Articular chondrocyte of knee joint (primary cell): ENCODE measurements at places on chromosomes 1 and 21. TPM values are rescaled to one million over a fixed set of nuclear protein-coding genes. Genes with fewer than 3 reads are reported as not detected.

The BOLA1 gene
- 4.2 and 6.4 TPM in 2 replicates for total RNA-seq

The FCRL2 gene
- not detected in 2 replicates for total RNA-seq

The SLC5A9 gene
- total RNA-seq: not detected in 2 replicates

The FNBP1L gene
- 10.2 and 16.4 TPM in 2 replicates for total RNA-seq

The LIN28A gene
- total RNA-seq: not detected in 2 replicates

The OXCT2 gene
- 2.2 and 3.4 TPM in 2 replicates for total RNA-seq

The LRRC39 gene
- total RNA-seq: 0.39 and 0.76 TPM in 2 replicates

The FMO1 gene
- not detected in 2 replicates for total RNA-seq

The KRTAP19-3 gene
- total RNA-seq: not detected in 2 replicates

The GPR25 gene
- not detected in 2 replicates for total RNA-seq

The NTRK1 gene
- total RNA-seq: 0.11 TPM in 1 of 2 replicates, not detected in the other

The TMCC2 gene
- 0.78 and 0.97 TPM in 2 replicates for total RNA-seq

The ZNF593OS gene
- not detected in 2 replicates for total RNA-seq

The MROH7 gene
- 1.3 and 2.5 TPM in 2 replicates for total RNA-seq

The ISG15 gene
- total RNA-seq: 22.7 and 38.0 TPM in 2 replicates

The DUSP12 gene
- total RNA-seq: 23.0 and 26.3 TPM in 2 replicates

The RSPH1 gene
- total RNA-seq: 0.26 and 0.76 TPM in 2 replicates

The LMNA gene
- total RNA-seq: 866 and 1,017 TPM in 2 replicates

The SERTAD4 gene
- total RNA-seq: 0.11 TPM in 1 of 2 replicates, not detected in the other

The DISC1 gene
- 10.1 and 10.8 TPM in 2 replicates for total RNA-seq

The NEGR1 gene
- 83.2 and 84.0 TPM in 2 replicates for total RNA-seq

The TP53BP2 gene
- 23.7 and 27.0 TPM in 2 replicates for total RNA-seq

The SYNC gene
- total RNA-seq: 111 and 116 TPM in 2 replicates

The RNU1-3 gene
- under 0.01 TPM in 2 replicates for total RNA-seq

The OPRD1 gene
- under 0.01 TPM in 1 of 2 replicates, not detected in the other for total RNA-seq

The OR4F29 gene
- 0.52 TPM in 1 of 2 replicates, not detected in the other for total RNA-seq

The DISP1 gene
- 7.2 and 7.4 TPM in 2 replicates for total RNA-seq

The LRRC40 gene
- 22.1 and 25.1 TPM in 2 replicates for total RNA-seq

The FAM163A gene
- not detected in 2 replicates for total RNA-seq

The HSD3B1 gene
- total RNA-seq: not detected in 2 replicates

The SPRR2E gene
- not detected in 2 replicates for total RNA-seq

The PROK1 gene
- not detected in 2 replicates for total RNA-seq

The SLC44A3 gene
- 4.3 and 5.6 TPM in 2 replicates for total RNA-seq

The KRTAP11-1 gene
- total RNA-seq: not detected in 2 replicates

The NLRP3 gene
- under 0.01 and 0.13 TPM in 2 replicates for total RNA-seq
